ENCODE measurements at places on chromosomes 16 and 17.

DNA sequence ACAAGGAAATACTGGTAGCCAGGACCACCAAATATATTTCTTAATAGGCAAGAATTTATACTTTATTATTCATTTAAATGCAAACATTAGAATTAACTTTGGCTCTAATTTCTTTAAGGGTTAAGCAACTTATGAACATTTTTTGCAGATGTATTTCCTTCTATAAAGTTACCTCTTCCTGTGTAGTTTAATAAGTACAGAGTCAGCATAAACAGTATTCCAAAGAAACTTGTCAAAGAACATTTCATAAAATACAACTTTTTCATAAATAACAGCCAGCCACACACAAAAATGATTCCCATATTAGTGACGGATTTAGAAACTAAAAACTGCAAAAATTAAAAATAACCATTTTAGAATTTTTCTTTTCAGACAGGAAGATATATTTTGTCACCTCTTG, 723.2 kb downstream of the KCNJ2 start:
- no peak for DNase-seq

GRCh38 chr17:39244016-39244599, 18.4 kb upstream of the STAC2 start:
- no peak for DNase-seq

DNA sequence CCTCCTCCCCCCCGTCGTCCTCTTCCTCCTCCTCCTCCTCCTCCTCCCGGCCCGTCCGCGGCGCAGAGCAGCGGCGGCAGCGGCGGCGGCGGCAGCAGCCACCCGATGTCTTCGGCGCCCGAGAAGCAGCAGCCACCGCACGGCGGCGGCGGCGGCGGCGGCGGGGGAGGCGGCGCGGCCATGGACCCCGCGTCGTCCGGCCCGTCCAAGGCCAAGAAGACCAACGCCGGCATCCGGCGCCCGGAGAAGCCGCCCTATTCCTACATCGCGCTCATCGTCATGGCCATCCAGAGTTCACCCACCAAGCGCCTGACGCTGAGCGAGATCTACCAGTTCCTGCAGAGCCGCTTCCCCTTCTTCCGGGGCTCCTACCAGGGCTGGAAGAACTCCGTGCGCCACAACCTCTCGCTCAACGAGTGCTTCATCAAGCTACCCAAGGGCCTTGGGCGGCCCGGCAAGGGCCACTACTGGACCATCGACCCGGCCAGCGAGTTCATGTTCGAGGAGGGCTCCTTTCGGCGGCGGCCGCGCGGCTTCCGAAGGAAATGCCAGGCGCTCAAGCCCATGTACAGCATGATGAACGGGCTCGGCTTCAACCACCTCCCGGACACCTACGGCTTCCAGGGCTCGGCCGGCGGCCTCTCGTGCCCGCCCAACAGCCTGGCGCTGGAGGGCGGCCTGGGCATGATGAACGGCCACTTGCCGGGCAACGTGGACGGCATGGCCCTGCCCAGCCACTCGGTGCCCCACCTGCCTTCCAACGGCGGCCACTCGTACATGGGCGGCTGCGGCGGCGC, at the start of gene FOXF1:
Gene FOXF1, plus strand, starts transcription at position 63 of the 797 bp plus-strand sequence. Its CDS starts 43 bp downstream, at position 106.
- no peak for DNase-seq

- DNase-seq, result no peak
Observed at GRCh38 chr16:88385112-88385594, 2.4 kb downstream of the ZNF469 start.

GRCh38 chr16:47213761-47214440, 70.2 kb upstream of the NETO2 start:
- no peak for DNase-seq

- no peak for DNase-seq
Observed at GRCh38 chr16:60230666-60231065, 1496.5 kb upstream of the GOT2 start.

GRCh38 chr16:19219836-19220235, 51.8 kb downstream of the SYT17 start:
- no peak for DNase-seq

DNA sequence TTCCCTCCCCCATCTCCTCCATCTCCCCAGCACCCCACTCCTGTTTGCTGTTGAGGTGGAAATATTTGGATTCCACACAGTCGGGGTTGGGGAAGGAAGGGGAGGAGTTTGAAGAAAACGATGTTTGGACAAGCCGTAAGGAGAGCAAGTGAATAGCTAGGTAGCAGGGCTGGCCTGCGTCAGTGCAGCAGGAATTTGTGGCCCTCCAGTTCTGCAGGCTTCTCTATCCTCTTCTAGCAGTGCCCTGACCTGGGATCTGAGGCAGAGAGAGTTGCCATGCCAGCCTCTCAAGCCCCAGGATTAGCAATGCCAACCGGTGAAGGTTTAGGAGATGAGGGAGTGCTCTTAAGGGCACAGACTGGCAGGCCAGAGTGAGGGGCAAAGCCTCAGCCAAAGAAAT, 12.5 kb downstream of the TLCD2 start:
- DNase-seq, result no peak

GRCh38 chr17:38425031-38425430, 3.2 kb upstream of the ARHGAP23 start:
- DNase-seq, result no peak

DNA sequence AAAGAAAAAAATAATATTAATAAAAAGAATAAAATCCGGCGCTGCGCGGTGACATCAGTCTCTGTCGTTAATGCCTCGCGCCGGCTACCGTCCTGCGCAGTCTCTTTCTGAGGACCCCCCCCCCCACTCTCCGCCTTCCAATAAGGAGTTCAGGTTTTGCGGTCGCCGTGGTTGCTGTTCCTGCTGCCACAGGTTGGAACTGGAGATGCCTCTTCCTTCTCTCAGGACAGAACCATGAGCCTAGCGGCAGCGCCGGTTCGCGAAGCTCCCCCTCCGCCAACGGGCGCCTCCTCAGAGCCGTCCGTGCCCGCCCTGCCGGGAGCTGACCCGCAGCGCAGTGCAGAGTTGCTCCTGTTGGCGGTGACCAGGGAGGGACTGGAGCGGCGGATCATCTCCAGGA, 2093.4 kb downstream of the TP53TG3F start:
- no peak for DNase-seq

- DNase-seq, result no peak
Observed at GRCh38 chr16:27233731-27234130, 30.4 kb downstream of the KDM8 start.

DNA sequence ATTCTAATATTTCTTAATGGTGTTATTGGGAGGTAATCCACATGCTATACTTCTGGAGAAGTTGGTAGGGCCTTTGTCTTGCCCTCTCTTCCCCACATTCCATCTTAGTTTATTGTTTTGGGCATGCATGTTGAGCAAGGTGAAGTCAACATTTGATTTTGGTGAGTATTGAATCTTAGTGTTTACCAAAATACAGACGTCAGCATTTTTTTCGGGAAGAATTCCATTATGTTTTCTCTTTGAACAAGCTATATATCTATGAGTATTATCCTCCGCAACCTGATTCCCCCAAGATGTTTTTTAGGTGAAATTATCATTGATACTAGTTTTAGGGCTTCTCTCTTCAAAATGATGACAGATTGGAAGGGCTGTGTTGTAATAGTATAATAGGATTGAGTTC, 47.4 kb upstream of the SHISA9 start:
- no peak for DNase-seq
